Stimulated activated CD4-positive, alpha-beta T cell treated with anti-CD3 and anti-CD28 coated beads, TNF-alpha, amount 100 ng/mL, for 4 hours (primary cell): ENCODE measurements at places on chromosomes 16 and 17.

DNA sequence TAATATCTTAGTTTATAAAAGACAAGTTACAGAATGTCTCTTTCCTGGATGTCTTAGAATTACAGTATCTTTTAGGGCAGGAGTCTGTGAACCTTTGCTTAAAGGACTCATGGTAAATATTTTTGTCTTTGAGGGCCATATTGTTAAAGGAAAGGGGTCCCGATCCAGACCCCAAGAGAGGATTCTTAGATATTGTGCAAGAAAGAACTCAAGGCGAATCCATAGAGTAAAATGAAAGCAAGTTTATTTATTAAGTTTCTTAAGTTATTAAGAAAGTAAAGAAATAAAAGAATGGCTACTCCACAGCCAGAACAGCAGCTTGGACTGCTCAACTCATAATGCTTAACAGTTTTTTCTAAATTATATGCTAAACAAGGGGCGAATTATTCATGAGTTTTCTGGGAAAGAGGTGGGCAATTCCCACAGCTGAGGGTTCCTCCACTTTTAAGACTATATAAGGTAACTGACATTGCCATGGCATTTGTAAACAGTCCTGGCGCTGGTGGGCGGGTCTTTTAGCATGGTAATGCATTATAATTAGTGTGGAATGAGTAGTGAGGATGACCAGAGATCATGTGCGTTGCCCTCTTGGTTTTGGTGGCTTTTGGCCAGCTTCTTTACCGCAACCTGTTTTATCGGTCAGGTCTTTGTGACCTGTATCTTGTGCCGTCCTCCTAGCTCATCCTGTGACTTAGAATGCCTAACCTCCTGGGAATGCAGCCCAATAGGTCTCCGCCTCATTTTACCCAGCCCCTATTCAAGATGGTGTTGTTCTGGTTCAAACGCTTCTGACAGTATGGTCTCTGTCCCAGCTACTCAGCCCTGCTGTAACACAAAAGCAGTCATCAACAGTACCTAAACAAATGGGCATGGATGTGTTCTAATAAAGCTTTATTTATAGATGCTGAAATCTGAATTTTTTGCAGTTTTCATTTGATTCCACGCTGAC is 53.2 kb downstream of the BMERB1 start:
- no peak for DNase-seq

DNA sequence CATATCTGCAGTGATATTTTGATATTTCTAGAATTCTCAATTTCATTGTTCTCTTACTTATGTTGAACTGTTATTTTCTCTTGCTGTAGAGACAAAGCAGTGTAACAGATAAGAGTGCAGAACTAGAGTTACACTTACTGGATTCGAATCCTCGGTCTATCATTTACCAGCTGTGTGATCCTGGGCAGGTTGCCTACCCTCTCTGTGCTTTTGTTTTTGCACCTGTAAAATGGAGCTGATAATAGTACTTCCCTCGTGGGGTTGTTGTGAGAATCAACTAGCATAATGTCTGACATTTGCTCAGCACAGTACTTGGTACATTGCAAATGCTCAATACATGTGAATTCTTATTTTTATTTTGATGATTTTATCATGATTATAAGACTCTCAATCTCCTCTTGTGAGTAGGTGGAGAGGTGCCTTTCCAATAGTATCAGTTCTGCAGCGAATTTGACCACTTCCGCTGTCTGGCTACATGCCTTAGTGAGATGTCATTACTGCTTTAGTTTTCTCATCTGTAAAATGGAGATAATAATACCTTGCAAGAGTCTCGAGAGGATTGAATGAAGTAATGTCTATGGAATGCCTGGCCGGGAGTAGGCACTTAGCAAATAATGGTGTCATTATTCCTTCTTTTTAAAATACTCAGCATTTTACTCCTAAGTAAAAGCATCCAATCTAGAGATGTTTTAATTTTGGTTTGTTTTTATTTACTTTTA is 312.2 kb upstream of the MAF start:
- DNase-seq: no peak

- DNase-seq: no peak
Observed at GRCh38 chr17:65522751-65523404, 38.6 kb downstream of the AXIN2 start.

- no peak for DNase-seq
Observed at GRCh38 chr16:64449506-64449905, 672.4 kb downstream of the CDH11 start.

GRCh38 chr16:83929811-83930555 is 23.1 kb upstream of the OSGIN1 start:
- DNase-seq: no peak

DNA sequence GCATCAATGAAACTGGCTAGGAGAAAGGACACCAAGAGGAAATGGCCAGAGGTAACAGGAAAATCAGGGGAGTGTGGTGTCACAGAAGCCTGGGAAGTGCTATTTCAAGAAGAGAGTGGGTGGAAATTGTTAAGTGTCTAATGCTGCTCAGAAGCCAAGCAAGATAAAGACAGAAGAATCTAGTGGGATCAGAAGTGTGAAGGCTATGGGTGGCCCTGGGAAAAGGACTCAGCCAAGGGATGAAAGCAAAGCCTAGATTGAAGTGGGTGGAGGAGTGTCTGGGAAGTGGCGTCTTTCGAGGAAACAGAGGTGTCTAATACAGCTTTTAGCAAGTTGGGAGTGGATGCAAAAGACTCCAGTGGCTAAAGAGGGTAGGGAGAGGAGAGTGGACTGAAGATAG is 13.4 kb downstream of the PDZD9 start:
- DNase-seq: no peak

- no peak for DNase-seq
Observed at GRCh38 chr16:66115373-66115772, 251.1 kb upstream of the CDH5 start.

DNA sequence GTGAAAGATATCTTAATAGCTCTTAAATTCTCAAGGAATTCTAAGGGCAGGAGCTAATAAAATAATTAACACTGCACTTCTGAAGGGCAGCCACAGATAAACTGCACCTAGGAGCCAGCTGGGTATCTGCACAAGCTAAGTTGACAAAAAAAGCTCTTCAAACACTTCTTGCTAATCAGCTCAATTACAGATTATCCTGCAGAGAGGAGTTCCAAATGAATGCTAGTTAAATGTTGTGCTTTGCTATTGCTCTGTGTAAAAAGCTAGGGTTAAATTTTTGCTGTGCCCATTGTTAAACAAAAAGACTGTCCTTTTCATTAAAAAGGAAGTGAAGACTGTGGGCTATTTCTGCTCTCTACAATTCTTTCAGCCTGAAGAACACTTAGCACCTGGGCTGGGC is 158.5 kb upstream of the SHISA6 start:
- DNase-seq: no peak

- no peak for DNase-seq
Observed at GRCh38 chr16:80903616-80904015, 99.2 kb upstream of the CDYL2 start.

DNA sequence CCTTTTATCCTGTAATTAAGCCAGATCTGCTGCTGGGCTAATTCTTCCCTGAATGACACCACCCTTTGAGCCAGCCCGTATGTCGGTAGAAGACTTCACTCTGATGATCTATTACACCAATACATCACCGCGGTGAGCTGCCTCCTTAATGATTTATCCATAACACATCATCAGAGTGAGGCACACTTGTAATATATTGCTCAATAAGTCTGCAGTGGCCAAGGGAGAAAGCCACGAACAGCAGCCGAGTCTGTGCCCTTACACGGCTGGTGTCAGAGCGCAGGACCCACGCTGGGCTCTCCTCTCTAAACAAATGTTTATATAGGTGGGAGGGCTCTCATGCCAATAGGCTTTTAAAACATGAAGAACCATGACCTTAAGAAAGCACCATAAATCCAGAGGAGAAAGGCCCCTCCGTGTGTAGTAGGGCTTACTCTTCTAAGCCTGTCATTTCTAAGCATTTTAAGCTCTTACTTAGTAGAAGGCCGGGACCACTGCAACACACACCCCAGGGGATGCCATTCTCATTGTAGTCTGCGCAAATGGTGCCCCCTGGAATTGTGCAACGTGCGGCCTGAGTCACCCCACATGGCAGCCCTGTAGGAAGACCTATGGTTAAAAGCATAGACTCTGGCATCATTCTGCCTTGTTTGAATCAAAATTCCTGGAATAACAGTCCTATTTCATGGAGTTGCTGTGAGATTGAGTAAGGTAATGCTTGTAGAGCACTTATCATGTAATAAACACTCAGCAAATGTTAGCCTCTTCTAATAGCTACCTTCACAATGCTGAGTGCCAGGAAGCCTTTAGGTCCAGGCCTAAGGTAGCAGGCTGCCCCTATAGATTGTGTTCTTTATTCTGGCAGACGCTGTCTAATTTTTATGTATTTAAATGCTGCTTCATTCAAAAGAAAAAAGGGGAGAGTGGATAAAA is 26.1 kb downstream of the MRPS23 start:
- no peak for DNase-seq

DNA sequence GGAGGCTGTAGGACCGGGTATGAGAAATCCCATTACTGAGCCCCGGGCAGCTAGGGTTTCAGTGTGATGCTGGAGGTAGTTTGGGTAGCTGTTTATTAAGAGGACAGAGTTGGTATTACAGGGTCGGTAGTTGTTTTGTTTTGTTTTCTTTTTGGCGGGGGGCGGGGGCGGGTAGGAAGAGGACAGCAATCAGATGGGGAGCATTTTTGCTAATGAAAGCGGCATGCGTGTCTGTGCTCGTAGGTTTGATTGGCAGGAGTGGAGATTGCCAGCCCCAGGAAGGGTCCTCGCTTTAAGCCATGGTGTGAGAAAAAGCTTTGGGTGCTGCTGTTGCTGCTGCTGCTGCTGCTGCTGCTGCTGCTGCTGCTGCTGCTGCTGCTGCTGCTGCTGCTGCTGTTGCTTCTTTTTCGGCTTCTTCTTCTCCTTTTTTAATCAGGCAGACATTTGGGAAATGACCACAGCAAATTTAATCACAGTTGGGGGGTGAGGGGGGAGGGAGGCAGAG is 498.5 kb upstream of the ZFHX3 start:
- no peak for DNase-seq

GRCh38 chr16:16146380-16147315 is 76.6 kb downstream of the ABCC6 start:
- no peak for DNase-seq

- no peak for DNase-seq
Observed at GRCh38 chr16:29644973-29645693, 17.9 kb upstream of the SPN start.

GRCh38 chr16:83366228-83366627 is 441.6 kb upstream of the HSBP1 start:
- no peak for DNase-seq

DNA sequence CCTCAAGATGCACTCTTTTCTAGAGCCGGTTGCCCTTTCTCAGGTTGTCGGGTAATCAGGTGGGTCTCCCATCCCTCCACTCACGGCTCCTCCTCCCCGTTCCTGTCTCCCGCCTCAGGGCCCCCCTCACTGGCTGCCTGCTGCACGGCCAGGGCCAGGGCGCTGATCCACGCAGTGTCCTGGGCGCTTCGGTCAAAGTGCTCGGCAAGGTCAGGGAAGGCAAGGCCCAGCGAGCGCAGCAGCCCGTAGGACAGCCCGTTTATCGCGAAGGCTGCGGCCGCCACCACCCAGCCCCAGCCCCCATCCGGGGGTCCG is 753 bp downstream of the SLC16A11 start:
- no peak for DNase-seq

- DNase-seq: no peak
Observed at GRCh38 chr17:44847586-44847985, at the start of gene HIGD1B. TSS of gene HIGD1B (plus strand) at chr17:44847883. CDS start at chr17:44848153, 270 bp downstream.

- no peak for DNase-seq
Observed at GRCh38 chr17:21678393-21679081, 13.8 kb upstream of the KCNJ18 start.

GRCh38 chr17:39236450-39236927 is 10.7 kb upstream of the STAC2 start:
- no peak for DNase-seq

GRCh38 chr17:44556166-44556831 is 985 bp upstream of the FZD2 start:
- DNase-seq: no peak

DNA sequence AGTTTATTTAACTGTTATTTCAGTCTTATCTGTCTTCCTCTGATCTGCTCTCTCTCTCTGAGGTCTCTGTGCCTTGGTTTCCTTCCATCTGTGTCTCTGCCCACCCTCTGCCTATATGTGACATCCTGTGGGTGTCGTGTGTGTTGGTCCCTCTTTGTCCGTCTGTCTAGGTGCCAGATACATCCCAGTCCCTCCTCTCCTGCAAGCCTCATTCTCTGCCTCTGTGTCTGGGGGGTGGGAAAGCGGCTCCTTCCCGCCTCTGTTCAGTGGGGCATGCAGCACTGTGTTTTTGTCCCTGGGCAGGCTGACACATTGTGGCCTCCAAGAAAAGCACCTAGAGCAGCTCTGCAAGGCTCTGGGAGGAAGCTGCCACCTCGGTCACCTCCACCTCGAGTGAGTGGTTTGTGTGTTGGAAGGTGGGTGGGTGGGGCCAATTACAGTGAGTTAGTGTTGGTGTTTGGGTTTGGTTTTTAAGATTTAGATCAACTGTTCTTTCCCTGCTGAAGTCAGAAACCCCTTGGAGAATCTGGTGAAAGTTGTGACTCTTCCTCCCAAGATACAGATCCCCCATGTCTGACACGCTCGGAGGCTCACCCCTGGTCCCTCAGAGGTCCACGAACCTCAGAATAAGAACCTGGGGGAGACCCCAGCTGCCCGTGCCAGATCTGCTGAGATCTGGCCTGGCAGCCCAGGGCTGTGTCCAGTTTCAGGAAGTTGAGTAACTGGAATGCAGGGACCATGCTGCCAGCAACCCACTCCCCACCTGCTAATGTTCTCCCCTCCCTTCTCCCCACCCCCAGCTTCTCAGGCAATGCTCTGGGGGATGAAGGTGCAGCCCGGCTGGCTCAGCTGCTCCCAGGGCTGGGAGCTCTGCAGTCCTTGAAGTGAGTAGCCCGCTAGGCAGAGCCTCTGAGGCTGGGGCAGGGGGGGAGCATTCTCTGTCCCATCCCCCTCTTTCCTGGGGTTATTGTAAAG is 50.9 kb upstream of the CPNE2 start:
- DNase-seq: peak; percentile 64

GRCh38 chr17:19727501-19728078 is 11.2 kb upstream of the SLC47A2 start:
- no peak for DNase-seq

DNA sequence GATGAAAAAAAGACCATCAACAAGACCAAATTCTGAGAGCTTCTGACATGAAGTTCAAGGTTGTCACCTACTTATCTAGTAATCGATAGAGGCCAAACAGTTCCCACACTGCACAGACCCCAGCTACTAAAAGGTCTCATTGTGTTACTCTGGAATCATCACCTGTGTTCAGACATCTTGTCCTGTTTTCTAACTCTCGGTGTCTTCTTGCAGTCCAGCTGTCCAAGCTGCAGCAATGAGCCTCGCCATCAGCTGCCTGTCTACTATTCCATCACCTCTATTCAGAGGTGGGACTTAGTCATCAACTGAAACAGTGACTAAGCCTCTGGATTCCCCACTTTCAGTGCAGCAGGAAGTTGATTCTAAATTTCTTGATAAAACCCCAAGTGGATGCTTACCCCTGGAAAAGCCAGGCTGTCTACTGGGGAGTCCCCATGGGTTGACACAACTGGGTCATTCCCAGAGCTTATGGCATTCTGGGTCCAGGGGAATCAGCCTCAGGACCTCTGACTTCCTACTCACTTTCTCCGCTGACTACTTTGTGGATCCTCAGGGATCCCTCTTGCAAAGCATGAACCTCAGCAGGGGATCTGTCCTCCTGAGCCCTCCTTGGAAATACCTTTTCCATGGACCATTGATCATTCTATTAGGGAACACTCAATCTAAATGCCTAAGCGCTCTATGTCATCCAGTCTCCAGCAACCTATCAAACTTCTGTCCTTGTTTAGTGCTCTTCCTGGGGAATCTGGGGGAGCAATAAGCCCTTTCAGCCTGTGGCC is 46.5 kb downstream of the HNF1B start:
- no peak for DNase-seq
